ENCODE measurements at places on chromosomes 12 and 14. TPM values are rescaled to one million over a fixed set of nuclear protein-coding genes. Genes with fewer than 3 reads are reported as not detected.
A peak's percentile ranks its signal among the peaks of the same experiment; 100 is the strongest.

The FERMT2 gene
- 3.6 TPM for total RNA-seq

The WNT1 gene
- total RNA-seq = not detected

The RND1 gene
- total RNA-seq = 2.2 TPM

The CARMIL3 gene
- 0.74 TPM for total RNA-seq

The LUM gene
- not detected for total RNA-seq

The GARIN6 gene
- not detected for total RNA-seq

DNA sequence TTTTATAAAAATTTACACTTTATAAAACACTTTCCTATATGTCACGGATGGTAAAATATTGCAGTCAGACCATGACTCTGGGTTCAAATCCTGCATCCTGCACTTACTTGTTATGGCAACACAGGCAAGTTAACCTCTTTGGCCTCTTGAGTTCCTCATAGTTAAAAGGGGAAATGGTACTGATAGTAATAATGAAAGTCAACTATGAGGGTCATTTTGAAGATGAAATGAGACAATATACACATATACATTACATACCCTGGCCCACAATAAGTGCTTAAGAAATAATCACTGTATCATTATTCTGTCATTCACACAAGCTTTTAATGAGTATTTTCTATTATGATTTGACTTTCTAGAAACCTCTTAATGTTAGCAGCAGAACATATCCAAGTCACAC, 64.4 kb downstream of the C12orf42 start:
- no peak for DNase-seq

DNA sequence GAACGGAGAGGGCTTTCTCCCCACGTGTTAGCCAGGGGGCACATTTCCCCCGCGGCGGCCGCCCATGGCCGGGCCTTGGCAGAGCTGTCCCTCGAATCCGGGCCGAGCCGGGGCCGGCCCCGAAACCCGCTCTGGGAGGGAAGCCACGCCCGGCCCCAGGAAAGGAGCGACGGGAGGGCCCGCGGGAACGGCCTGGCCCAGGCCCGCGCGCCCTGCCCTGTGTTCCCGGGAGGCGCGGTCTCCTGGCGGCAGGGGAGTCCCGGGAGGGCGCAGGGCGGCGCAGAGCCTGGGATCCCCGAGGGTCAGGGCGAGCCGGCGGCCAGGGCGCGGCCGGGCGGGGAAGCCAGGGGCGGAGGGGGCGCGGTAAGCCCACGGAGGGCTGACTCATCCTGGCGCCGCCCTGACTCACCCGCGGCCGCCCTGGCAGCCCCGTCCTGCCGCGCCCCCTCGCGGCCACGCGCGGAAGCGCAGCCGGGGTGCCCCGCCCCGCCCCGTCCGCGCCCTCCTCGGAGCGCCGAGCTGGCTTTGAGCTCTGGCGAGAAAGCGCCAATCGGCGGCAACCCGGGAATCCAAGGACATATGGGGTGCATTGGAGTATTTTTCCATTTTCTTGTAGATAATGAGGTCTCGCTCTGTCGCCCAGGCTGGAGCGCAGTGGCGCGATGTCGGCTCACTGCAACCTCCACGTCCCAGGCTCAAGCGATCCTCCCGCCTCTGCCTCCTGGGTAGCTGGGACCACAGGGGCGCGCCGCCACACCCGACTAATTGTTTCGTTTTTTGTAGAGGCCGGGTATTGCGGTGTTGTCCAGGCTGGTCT, 31.8 kb upstream of the PLEKHG6 start:
- peak; percentile 91 for DNase-seq

- DNase-seq = peak; percentile 32
These were observed 137.7 kb upstream of the FGD4 start for GRCh38 chr12:32261638-32262037.

- no peak for DNase-seq
These were observed 20.4 kb upstream of the LRFN5 start for GRCh38 chr14:41586237-41586636.

DNA sequence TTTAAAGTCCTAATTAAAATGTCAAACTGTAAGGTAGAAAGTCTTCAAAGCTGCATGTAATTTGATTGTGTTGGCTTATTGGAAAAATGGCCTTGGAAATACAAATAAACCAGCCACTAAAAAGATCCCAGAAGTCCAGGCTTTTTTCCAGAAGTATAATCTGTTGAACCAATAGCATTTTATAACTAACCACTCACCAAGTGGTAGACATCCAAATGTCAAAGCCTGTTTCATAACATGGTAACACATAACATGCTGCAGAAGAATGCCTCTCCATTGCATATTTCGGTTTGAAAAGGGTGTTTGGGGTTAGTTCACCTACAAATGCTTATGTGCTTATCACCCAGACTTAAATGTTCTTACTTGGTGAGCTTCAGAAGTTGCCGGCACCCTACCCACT, 183.7 kb upstream of the DIO2 start:
- no peak for DNase-seq

GRCh38 chr12:24723759-24724158, 225.1 kb downstream of the BCAT1 start:
- DNase-seq = no peak

- no peak for DNase-seq
These were observed 25.9 kb downstream of the PSEN1 start for GRCh38 chr14:73162251-73162650.

GRCh38 chr12:131861261-131862083, 33.0 kb upstream of the ULK1 start:
- DNase-seq = no peak
